ENCODE measurements at places on chromosomes 1 and 21.

DNA sequence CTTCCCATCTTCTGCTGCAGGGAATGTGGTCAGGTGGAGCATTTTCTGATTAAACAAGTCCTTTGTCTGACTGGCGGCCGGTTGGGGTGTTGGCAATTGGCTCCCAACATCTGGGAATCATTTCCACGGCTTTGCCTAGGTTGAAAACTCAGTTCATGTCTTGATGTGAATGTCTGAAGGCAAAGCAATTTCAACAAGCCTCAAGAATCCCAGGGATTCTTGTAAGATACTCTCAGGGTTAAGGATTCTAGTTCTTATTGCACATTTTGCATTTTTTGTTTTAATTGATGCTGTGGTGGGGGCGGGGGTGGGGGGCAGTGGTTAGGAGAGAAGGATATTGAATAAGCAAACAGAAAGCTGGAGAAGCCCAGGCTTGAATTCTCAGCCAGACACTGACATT is 273.9 kb downstream of the KIF26B start:
- DNase-seq: no peak

DNA sequence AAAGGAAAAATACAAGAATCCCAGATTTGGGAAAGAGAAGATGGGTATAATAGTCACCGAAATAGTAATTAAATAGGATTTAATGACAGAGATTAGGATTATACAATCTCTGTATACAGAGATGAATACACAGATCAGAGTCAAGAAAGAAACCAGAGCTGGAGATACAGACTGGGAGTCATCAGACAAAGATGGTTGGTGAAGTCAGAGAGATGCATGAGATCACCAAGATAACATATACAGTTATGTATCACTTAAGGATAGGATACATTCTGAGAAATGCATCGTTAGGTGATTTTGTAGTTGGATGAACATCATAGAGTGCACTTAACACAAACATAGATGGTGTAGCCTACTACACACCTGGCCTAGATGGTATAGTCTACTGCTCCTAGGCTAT is 49.8 kb downstream of the VCAM1 start:
- DNase-seq: no peak

GRCh38 chr1:12075195-12076114 is 12.4 kb downstream of the TNFRSF8 start:
- DNase-seq: no peak

DNA sequence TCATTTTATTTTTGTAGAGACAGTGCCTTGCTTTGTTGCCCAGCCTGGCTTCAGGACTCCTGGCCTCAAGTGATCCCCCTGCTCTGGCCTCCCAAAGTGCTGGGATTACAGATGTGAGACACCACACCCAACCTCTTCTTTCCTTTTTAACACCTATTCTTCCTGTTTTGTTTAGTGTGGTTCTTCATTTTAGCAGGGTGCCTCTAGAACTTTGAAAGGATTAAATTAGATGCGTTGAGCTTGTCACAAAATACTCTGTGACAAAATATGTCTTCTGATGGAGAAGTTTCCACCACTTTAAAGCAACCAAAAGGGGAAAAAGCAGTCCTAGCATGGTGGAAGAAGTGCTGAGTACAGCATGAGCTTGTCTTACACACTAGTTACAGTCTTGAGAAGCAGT is 42.0 kb downstream of the CDC14A start:
- DNase-seq: no peak

DNA sequence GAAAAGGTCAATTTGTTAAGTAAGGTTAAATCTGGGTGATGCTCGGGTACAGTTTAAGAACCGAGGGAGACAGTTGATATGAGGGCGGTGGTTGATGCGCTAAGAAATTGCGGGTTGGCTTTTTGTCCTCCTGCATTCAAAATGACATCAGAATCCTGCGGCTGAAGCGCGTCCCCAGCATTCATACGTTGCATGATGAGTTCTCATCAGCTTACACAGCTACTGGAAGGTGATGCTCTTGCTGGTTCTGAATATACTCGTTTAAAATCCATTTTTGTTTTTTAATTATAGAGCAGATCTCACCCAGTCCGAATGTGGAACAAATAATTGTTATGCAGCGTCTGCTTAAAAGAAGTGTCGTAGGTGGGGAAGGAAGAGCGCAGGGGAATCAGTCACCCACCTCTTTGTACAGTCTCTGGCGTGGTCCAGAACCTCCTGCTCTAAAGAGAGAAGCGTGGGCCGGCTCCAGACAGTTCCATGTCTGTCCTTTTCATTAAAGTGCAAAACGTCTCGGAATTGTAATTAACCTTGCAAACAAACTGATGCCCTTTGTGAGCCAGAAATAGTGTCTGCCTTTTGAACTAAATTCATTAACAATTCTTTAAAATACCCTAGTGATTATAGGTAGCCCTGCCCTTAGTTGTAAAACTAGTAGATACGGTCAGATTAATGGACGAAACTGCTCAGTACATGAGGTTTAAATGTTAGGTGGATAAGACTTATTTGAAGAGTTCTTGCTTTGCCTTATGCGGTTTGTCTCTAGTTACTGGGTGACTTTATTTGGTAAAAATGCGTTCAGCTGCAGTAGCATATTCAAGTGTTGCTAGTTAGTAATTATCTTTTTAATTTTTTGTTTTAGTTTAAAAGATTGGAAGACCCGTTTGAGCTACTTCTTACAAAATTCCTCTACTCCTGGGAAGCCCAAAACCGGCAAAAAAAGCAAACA is 741 bp downstream of the RGS2 start:
- DNase-seq: peak; percentile 75

DNA sequence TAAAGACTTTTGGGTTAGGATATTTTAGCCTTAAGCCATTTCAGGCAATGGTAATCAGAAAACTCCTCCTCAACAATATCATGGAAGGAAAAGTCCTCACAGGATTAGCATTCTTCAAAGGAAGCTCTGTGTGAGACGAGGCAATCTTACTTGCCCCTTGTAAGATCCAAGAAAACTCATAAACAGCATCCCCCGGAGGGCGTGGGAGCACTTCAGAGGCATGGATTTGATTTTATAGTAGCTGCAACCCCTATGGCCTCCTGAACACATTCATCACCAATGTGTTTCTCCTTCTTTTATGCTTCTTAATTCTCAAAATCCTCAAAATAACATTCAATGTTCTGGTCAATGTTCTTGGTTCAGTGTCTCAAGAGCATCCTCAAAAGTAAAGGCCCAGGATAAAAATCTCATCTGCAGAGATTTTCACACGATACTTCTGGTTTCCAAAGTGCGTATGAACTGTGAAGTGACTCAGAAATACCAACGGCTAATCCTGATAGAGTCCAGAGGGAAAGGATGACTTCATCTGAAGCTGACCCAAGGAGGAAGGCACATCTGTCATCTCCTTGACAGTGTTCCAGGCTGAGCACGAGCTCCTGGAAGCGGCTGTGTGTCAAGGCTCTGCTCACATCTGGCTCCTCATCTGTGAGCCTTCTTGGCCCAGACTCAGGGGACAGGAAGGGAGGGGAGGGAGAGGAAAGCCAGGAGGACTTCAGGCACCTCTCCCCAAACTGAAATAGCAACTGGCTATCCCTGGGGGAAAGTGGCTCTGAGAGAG is 49.3 kb upstream of the PSEN2 start:
- DNase-seq: no peak

- no peak for DNase-seq
Observed at GRCh38 chr21:45050345-45050796, 24.0 kb upstream of the ADARB1 start.

DNA sequence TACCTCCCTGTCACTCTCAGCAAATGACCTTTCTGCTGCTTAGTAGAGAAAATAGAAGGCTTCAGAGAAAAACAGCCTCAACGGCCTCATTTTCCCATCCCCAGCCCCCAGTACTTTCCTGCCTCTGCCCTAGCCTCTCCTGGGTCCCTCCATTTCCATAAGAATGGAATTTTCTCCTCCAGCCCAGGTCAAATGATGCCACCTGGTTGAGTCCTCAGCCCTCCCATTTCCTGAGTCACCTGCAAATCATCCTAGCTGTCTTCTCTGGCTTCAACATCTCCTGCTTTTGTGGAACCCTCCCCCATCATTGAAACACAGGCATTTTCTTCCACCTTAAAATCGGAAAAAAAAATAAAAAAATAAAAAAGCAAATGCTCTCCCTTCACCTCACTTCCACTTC is 35.1 kb downstream of the OLIG1 start:
- DNase-seq: no peak

GRCh38 chr21:19648391-19648790 is 1244.8 kb upstream of the TMPRSS15 start:
- DNase-seq: no peak

DNA sequence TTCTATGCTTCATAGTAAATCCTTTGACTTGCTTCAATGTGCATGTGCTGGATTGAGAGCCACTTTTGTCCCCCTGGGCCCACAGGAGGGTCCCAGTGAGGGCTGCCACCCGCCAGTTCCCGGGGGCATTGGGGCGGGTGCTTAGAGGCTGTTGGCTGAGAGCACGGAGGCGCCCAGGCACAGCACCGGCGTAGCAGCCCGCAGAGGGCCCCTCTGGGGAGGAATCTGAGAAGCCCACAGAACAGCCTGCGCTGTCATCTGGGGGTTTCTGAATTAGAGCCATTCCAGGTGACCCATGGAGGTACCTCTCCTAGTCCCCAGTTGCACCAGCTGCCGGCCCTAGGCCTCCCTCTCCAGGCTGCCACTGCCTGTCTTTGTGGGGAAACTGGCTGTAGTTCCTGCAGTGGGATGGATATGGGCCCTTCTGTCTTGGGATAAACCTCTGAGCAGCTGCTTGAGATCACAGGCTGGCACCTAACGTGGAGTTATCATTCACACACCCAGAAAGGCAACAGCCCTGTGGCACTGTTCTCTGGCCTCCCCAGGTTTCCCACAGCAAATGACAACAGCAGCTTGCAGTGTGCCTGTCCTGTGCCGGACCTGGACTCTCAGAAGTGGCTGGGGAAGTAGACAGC is 39.5 kb downstream of the TMEM51 start:
- DNase-seq: no peak

- DNase-seq: no peak
Observed at GRCh38 chr1:159406821-159407220, 25.2 kb upstream of the OR10J4 start.

- no peak for DNase-seq
Observed at GRCh38 chr21:41052820-41053555, 115.0 kb upstream of the BACE2 start.

- no peak for DNase-seq
Observed at GRCh38 chr1:108071601-108072000, 106.6 kb upstream of the VAV3 start.

DNA sequence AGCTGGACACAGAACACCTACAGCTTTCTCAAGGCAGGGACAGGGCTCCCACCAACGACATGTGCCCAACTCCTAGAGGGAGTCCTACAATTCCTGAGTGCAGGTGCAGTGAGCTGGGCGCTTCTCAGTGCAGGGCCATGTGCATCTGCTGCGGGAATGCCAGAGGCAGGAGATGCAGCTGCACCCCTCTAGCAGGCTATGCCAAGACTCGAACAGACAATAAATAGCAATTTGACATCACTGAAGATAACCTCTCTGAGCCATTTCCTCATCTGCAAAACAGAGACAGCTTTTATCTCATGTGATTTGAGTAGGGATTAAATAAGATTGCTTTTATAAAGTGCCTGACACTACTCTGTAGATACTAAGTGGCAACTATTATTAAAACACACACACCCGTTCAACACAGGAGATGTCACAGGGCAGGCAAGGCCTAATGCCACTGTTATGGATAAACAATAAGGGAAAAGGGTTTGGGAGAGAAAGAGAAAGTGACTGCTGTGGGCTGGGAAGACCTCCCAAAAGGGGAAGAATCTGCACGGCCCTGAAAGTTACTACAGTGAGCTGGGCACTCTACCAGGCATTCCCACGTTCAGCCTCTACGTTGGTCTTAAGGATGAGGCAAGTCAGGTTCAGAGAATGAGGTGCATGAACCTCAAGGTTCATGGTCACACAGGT is 5.7 kb downstream of the SLC9A1 start:
- DNase-seq: peak; percentile 55

DNA sequence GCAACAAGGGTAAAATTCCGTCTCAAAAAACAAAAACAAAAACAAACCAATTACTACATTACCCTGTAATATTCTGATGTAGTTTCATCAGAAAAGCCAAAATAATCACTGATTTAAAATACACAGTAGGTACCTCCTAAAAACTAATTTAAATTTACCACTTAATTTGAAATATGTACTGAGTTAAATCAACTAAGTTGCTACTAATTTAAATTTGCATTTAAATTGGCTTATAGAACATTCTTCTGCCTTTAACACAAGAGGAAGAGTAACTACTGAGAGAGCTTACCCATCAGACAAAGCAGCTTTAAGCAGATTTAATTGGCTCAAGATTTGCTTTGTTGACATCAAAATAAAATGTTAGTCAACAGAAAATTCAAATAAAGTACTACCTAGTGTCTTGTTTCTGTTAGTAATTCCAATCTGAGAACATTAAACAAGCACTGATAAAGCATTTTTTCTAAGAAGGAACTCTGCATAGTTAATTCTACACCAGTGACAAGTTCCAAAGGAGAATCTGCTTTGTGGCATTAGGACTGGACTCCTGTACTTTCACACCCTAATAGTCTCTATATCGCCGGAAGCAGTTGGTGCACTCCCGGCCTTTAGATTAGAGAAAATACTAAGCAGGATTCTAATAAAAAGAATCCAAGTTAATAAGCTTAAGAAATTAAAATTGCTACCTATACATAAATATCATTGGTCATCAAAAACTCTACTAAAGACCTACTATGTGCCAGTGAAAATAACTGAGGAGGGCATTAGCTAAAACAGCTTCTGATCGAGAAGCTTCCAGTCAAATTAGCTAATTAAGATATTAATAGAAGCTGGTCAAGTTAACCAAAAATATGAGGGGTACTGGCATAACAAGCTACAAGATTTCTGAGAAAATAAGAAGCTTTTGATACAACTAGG is 8.4 kb downstream of the LUZP1 start:
- DNase-seq: no peak

DNA sequence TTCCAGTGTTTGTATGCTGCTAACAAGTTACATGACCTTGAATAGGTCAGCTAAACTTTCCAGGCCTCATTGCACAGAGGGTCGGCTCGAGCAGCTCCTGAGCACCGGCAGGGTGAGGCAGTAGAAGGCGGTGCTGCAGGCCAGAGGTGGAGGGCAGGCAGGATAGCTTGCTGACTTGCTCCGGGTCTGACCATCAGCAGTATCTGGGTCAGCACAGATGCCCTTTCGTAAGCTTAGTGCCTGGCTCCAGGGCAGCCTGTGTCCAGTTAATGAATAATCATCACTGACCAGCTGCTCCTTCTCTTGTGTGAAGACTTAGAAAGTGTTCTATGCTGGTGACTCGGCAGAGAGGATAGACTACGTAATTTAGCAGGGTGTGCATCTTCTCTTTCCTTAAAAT is 6.9 kb downstream of the MAPKAPK2 start:
- DNase-seq: no peak

GRCh38 chr1:191993549-191993948 is 164.7 kb upstream of the RGS18 start:
- peak; percentile 14 for DNase-seq

- no peak for DNase-seq
Observed at GRCh38 chr1:61442544-61442943, 282.4 kb downstream of the TM2D1 start.

- no peak for DNase-seq
Observed at GRCh38 chr1:244660595-244660994, 7.7 kb downstream of the DESI2 start.

GRCh38 chr1:192485692-192486436 is 89.7 kb upstream of the RGS1 start:
- no peak for DNase-seq
